ENCODE measurements at places on chromosomes 11 and 22.

GRCh38 chr11:118136801-118137200, 15.8 kb downstream of the SCN4B start:
- no peak for DNase-seq

DNA sequence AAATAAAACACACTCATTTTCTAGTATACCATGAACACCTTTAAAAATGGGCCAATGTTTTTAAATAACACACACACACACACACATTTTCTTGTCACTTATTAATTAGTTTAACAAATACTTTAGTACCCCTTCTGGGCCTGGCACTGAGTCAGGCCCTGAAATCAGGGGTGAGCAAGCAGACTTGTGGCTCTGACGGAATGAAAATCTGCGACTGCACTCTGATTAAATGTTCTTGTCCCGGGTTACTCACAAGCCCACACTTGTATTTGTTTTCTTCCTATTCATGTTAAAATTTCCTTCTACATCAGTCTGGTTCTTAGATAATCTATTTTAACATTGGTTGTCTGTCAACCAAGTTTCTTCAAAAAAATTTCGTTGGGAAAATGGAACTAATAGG, 43.0 kb upstream of the PDGFD start:
- no peak for DNase-seq

DNA sequence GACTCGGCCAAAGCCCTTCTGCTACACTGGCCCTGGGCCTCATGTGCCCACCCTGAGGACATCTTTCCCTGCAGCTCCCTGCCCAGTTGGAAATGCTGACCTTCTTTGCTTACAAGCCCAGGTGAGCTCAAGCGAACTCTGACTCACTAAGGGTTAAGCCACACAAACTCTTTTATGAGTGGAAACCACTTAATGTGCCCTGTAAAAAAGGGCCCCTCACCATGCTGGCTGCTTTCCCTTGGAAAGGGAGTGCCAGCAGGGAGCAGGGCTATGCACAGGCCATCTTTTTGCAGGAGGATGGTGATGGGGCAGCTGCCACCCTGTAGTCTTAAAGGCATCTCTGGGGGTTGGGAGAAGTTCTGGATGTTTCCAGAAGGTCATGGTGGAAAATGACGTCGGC, 18.7 kb downstream of the EHF start:
- DNase-seq: no peak

DNA sequence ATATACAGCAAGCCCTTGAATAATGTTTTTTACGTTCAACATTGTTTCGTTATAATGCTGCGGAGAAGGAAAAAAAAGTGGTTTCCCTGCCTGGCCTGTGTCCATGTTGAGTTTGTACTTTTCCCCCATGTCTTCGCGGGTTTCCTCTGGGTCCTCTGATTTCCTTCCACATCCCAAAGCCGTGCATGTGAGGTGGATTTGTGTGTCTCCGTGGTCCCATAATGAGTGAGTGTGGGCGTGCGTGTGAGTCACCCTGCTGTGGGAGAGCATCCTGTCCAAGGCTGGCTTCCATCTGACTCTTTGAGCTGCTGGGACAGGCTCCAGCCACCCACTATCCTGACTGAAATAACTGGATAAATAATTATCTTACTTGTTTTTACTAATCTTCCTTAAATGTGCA, 29.6 kb upstream of the SNX19 start:
- no peak for DNase-seq

GRCh38 chr11:134398079-134398444, 14.0 kb downstream of the B3GAT1 start:
- no peak for DNase-seq

- no peak for DNase-seq
Measured at GRCh38 chr11:75516886-75517285, 8.9 kb downstream of the GDPD5 start.

DNA sequence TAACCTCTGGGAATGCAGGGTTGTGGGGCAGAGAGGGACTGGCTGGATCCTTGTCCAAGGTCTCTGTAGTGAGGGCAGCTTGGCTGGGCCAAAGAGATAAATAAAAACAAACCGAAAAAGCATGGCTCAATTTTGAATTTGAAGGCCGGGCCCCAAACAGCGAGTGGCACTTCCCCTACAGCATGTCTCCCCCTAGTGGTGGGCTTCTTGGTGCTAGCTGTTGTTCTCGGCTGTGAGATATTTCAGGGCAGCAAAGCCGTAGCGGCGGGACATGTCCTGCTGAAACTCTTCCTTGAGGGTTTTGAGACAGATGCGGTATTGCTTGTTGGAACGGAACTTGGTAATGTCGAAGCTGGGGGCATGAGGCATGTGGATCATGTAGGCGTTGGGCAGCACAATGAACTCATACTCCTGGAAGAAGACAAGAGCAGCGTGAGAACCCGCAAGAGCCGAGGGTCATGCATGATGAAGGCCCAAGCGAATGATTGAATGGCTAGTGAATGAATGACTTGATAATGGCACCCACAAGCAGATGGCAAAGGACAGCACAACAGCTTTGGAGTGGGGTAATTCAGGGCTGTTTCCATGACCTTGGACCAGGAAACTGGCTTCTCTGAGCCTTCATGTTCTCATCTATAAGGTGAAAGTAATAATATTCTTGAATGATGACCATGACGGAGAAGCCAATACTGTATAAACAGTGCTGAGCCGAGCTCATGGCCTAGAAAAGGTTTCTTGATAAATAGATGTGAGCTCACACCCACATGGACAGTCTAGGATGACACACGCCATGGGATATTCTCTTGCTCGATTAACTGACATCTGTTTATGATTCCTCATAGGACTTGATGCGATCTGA, 216.3 kb upstream of the SYN3 start:
- DNase-seq: no peak

GRCh38 chr11:18699269-18699596, 654 bp downstream of the TMEM86A start:
- DNase-seq: no peak

GRCh38 chr22:38706101-38706900, 557 bp downstream of the GTPBP1 start:
- DNase-seq: no peak

DNA sequence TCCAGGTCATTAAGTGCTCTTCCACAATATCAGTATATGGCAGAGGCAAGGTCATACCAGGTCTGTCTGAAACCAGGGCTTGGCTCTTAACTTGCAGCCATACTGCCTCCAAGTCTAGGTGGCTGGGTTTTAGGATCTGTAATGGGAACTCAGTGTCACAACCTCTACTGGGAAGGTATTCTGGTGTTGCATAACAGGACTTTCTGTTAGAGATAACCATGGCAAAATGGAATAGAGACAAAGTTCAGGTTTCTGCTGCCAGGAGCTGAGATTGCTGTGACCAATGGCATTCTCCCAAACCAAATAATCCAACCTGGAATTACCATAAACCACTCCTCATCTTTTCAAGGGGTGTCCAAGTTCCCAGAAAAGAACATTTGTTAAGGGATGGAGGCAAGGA, 6.8 kb upstream of the SAA1 start:
- no peak for DNase-seq

GRCh38 chr11:92790366-92790765, 179.1 kb upstream of the MTNR1B start:
- DNase-seq: no peak

- DNase-seq: no peak
Measured at GRCh38 chr11:112722876-112723275, 238.3 kb upstream of the NCAM1 start.

DNA sequence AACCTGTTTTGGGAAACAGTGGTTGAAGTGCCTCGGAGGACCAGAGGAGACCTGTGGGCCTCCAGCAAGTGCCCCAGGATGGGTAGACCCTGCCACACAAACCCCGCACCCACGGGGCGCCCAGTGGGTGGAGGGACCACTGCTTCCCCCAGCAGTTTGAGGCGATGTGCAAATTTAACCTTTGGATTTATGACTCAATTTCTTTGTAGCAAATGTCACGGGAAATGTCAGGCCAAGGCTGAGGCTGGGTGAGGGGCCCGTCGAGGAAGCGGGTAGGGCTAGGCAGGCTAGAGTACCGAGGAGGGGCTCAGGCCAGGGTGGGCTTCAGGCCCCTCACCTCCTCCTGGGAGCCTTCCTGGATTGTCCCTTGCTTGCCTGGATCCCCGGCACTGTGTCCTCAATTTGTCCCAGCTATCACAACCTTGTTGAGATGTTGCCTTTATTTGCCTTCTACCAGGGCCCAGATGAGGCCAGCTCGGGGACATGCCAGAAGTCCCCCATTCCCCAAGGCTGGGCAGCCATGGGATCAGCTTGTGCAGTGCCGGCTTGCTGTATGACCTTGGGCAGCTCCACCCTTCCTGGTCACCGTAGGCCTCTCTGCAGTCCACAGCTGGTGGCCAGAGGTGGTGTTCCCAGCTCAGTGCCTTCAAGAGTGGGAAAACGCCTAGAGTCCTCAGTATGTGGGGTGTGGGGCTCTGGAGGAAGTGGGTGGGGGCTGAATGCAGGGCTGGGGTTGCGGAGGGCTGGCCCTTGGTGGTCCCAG, 39.5 kb upstream of the PRODH start:
- no peak for DNase-seq

GRCh38 chr11:2911088-2911784, 18.0 kb downstream of the PHLDA2 start:
- no peak for DNase-seq

DNA sequence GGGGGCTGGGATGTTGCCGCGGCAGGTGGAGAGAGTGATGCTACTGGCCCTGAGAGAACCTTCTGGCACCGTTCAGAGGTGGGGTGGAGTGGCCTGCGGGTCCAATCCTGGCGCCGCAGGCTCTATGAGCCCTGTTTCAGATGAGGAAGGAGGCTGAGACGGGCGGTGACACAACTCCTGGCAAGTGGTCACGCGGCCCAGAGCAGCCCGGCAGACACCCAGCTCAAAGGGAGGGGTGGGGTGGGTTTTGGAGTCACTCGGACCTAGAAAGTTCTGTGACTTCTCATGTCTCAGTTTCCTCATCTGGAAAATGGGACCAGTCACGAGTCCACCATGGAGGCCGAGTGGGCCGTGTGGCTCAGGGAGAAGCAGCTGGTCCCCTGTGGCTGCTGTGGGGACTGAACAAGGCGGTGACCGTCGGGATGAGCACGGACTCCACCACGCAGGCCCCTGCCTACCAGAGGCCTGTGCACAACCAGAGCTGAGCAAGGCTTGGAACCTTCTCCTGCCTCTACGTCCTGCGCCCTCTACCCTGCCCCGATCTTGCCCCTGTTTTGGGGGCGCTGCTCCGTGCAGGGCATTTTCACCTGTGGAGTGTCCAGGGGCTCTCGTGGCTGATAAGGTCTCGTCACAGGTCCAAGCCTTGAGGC, 3.7 kb downstream of the TSPO start:
- DNase-seq: no peak

DNA sequence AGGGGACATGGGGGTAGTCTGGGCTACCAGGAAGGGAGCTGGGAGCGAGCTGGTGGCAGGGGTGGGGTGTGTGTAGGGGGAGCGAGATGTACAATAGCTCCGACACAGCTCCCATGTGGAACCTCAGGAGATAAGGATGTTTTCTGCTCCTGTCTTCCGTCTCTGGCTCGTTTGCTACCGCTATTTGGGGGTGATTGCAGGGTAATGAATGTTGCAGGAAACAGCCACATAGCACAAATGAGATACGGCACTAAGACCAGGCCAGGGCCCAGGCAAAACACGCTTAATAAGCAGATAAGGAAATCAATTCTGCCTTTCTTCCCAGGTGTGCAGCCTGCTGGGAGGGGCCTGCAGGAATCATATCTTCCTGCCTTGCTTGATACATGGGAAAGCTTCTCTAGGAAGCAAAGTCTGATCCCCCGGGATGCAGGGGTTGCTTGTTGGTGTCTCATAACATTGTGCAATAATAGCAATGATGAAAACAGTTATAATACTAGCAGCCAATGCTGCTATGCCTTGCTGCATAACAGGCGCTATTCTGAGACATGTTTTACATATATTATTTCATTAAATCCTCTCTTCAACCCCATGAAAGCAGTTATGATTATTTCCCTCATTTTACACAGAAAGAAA, 158.7 kb downstream of the ST3GAL4 start:
- DNase-seq: no peak

GRCh38 chr11:110086892-110087309, 6.3 kb upstream of the ZC3H12C start:
- no peak for DNase-seq

- no peak for DNase-seq
Measured at GRCh38 chr11:31646216-31646615, 136.6 kb downstream of the ELP4 start.

DNA sequence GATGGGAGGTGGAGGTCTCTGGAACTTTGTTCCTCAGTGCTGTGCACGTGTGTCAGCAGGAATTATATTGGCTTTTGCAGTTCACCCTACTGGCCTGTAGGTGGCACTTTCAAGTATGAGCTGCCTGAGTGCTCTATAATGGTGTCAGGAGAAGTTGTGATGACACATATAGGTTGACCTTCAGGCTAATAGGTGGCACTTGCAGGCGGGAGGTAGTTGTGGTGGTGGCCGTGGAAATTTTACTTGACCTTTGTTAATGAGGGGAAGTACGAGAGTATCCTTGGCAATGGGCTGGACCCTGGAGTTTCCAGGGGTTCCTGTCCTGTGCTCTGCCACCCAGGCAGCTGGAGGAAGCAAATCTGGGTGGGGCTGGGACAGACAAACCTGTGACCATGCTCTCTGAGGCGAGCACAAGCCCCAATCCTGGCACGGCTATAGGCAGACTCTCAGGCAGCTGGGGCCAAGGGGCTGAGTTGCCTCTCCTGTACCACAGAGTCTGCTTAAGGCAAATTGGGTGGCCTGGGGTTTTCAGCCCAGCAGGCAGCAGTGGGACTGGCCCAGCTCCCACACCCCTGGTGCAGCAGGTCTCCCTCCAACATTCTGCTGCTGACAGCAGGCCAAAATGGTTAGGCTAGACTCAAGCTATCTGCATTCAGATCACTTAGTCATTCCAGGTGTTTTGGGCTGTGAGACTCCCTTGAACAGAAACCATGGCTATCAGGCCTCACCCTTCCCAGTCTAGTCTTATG, 147.5 kb upstream of the CTSC start:
- DNase-seq: peak; percentile 39

- no peak for DNase-seq
Measured at GRCh38 chr11:102971766-102972165, 16.2 kb upstream of the MMP13 start.

DNA sequence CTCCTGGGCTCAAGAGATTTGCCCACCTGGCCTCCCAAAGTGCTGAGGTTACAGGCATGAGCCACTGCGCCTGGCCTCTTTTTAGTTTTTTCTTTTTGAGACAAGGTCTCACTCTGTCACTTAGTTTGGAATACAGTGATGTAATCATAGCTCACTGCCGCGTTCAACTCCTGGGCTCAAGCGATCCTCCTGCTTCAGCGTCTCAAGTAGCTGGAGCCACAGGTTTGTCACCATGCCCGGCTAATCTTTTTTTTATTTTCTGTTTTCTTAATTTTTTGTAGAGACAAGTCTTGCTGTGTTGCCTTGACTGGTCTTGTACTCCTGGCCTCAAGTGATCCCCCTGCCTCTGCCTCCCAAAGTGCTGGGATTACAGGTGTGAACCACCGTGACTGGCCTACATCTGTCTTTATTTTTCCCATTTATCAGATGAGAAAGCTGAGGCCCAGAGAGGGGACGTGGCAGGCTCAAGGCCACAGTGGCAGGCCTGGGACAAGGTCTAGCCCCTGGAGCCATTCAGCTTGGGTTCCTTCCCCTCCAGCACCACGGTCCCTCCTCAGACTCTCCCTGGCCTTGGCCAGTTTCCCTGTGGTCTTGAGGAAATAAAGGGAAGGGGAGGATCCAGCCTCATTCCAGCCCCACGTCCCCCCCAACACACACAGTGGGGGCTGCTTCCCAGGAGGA, 2.8 kb upstream of the KDELR3 start:
- no peak for DNase-seq
